CD4-positive, alpha-beta T cell (primary cell): ENCODE measurements at places on chromosomes 12 and 14.
A peak's percentile ranks its signal among the peaks of the same experiment; 100 is the strongest.

DNA sequence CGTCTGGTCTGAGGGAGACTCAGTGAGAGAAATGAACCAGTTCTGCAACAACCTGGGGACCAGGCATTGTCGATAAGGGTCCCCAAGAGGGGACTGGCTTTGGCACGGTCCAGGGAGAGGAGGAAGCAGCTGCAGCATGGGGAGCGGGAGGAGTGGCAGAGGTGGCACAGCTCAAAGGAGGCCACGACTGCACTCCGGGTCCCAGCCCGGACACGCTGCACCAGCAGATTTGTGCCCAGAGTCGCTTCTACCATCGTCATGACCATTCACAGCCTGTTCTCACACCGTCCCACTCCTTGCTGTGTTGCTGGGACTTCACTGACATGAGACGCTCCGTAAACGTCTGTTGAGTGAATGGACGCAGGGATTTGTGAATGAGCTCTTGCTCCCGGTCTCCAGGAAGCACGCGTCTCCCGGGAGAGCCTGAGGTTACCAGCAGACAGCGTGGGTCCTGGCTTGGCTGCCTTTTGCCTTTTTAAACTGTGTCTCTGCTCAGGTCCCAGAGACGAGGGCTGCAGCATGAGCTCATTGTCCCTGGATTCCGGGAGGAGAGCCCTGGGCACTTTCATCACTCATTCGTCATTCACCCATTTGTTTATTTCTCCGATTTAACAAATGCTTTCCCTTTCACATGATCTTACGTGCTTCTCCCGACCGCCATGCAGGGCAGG, 137.0 kb downstream of the PIWIL1 start:
- DNase-seq, result no peak

DNA sequence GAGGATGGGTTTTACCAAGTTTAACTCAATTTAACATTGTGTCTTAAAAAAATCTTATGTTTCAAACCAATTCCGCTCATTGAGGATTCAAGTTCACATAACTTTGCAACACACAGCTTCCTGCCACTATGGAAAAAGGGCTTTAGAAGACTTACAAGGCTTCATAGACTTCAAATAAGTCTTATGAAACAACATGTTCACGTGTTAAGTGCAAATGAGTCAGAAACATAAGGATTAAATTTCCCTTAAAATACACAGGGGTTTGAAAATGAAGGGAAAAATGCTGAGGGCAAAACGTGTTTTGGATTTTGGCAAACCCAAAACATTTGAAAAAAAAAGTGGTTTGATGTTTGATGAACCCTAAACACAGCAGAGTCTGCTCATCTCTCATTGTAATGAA, 364.8 kb downstream of the BMP4 start:
- DNase-seq, result no peak

GRCh38 chr14:34220921-34221320, 241.1 kb downstream of the SPTSSA start:
- DNase-seq, result no peak

DNA sequence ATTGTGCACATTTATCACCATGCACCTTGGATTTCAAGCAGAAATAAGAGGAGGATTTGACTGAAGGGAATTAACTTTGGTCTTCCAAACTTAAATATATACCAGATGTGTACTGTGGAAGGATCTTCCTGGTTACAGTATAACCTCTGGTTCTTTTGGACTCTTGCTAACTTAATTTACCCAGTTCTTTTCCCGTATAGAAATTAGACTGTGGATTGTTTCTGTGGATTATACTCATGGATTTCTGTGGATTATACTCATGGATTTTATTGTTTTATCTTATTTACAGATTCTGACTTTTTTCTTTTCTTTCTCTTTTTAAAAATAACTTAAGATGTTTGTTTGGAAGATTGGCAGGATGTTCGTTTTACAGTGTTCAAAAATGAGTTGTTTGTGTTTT, 215.3 kb downstream of the RAD51B start:
- no peak for DNase-seq

GRCh38 chr12:100166232-100166631, 23.6 kb upstream of the BLTP3B start:
- DNase-seq, result no peak

GRCh38 chr12:2559931-2560330, 234.8 kb upstream of the FKBP4 start:
- DNase-seq, result no peak

GRCh38 chr14:92651106-92651757, 97.2 kb downstream of the LGMN start:
- peak; percentile 90 for DNase-seq

DNA sequence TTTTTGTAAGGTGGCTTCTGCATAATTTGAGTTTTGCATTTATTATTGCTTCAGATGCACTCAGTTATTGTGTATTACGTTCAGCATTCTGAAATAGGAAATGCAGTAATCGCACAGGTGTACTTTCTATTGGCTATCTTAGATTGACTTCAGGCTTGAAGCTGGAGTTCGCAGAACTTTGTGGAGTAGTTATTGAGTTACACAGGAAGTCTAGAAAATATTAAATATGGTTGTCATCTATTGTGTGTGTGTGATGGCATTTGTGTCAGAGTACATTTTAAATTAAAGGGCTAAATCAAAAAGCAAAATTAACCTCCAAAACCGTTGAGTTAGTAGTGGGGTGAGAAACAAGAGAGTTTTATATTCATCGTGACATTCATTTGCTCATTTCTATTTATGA, 2.7 kb downstream of the ARID2 start:
- peak; percentile 84 for DNase-seq

DNA sequence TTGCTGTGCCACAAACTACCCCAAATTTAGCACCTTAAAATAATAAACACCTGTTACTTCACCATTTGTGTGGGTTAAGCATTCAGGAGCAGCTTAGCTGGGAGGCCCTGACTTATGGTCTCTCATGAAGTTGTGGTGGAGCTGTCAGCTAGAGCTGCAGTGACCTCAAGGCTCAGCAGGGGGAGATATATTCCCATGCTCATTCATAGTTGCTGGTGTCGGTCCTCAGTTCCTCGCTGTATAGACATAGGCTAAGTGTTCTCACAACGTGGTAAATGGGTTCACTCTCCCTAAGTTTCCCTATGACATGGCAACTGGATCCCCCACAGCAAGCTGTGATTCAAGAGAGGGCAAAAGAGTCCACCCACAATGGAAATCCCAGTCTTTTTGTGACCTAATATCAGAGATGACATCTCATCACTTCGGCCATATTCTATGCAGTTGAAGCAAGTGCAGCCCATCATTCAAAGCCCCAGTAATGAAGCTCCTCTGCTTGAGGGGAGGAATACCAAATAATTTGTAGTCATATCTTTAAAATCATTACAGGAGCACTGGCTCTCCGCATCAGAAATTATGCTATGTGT, 41.1 kb downstream of the PRB3 start:
- no peak for DNase-seq

GRCh38 chr12:92079054-92079385, 66.6 kb downstream of the BTG1 start:
- no peak for DNase-seq
